ENCODE measurements at places on chromosomes 2 and 18.

- DNase-seq = no peak
Measured at GRCh38 chr18:40939656-40940515, 1015.1 kb upstream of the PIK3C3 start.

DNA sequence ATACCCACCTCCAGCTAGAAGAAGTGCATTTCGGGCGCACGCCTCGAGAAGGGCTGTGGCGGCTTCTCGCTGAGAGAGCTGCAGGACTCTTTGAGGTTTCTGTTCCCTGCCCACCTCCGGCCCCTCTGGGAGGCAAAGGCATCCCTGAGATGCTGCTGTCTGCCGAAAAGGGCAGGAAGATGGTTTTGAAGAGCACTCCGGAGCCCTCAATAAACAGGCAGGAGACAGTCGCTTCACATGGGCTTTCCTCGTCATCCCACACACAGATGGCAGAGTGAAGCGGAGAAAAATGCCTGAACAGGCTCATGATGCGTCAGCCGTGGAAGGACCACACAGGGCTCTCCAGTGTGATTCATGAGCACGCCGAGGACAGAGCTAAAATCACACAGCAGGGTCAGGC, 25.4 kb upstream of the GLI2 start:
- DNase-seq = no peak

GRCh38 chr2:60719331-60719730, 36.7 kb upstream of the PAPOLG start:
- no peak for DNase-seq

DNA sequence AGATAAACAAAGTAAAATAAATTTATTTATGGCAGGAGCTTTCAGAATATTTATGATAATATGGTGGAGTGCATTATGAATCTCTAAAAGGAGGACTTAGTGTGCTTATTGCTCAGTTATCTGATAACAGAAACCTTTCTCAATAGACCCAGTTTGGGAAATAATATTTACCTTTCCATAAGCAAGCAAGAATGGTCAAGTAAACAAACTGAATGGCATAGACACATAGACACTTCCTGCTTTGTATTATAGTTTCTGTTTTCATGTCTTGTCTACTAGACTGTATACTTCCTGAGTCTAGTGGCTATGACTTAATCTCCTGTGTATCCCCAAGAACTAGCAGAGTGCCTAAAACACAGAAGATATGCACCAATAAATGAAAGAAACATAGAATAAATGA, 87.8 kb downstream of the UPP2 start:
- no peak for DNase-seq

Measured in GM10248 (cell line).